Cerebellar cortex (tissue), 1 donor: ENCODE measurements at places on chromosomes 6 and 20.

- DNase-seq: no peak
These were observed 42.1 kb downstream of the PHACTR3 start for GRCh38 chr20:59646487-59646886.

DNA sequence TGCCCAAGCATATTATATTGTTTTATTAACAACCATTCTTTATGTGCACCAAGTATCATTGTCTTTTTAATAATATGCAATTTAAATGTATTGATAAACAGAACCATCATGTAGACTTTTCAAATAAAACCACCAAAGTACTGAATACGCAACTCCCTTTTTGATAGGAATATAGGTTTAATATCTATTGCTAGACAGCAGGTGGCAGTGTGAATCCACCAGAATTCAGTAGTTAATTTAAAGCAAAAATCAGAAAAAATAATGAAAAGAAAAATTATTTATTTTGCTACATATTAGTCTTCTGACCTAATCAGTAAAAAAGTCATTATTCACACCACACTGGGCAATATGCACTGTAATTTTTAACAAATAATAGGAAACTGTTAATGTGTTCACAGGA, 143.7 kb downstream of the KLHL32 start:
- DNase-seq: no peak

DNA sequence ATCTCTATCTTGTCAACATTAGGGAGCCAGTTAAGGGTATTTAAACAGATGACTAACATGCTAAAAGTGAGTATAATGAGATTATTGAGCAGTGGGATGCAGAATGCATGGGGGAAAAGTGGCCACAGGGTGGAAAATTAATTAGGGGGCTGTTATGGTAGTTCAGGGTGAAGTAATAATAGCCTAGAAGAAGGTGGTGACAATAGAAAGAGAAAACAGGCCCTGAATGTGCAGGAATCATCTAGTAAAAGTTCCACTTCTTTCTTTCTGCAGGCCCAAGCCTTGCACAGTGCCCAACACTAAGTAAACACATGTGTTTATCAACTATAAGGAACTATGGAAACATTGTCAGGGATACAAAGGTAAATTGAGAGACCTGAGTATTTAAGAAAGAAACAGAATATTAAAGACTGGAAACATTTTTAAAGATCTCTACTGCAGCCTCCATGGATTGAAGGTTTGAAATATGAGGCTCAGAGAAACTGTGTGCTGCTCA, 7.1 kb upstream of the MYB start:
- DNase-seq: no peak

GRCh38 chr20:14189794-14190402, 147.5 kb downstream of the FLRT3 start:
- DNase-seq: peak; percentile 23

GRCh38 chr6:157822245-157823000, 623 bp upstream of the SNX9 start:
- peak; percentile 25 for DNase-seq

GRCh38 chr6:8900056-8900455, 464.7 kb upstream of the SLC35B3 start:
- DNase-seq: no peak

GRCh38 chr20:50049442-50050026, 63.4 kb downstream of the UBE2V1 start:
- DNase-seq: no peak

DNA sequence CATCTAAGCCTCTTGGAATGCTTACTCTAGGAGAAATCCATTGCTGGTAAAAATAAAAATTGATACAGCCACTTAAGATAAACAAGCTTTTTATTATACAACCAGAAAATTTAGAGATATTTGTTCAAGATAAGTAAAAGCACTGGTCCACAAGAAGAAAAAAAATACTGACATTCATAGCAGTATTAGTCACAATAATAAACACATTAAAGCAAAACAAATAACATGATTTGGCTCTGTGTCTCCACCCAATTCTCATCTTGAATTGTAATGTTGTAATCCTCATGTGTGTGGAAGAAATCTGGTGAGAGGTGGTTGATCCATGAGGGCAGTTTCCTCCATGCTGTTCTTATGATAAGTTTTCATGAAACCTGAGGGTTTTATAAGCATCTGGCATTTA, 1093.5 kb upstream of the ADGRB3 start:
- DNase-seq: no peak

DNA sequence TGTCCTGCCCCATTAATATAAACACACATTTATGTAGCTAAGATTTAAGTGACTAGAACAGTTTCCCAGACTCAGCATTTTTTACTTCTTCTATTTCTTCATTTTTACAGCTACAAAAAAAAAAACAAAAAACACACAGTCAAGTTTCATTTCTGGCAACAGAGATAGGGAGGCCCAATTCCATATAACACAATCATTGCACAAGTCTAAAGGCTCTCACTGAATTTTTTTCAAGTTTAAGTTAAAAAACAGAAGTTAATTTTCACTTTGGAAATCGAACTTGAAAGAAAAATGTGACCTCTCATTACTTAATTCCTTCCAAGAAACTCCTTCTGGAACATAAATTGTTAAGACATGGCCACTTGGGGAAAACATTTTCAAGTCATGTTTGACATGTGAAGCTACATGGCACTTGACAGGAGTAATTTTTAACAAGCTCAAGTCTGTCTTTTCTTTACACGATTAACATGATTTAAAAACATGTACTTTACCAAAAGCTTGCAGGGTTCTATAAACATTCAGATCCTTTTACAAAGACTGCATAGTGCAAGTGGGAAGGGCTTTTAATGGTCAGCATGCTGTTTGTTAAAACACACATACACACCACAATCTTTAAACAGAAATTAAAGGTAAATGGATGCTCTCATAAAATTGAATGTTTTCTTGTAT, 100.1 kb upstream of the CCDC28A start:
- no peak for DNase-seq
